ENCODE measurements at places on chromosomes 1 and 21.

DNA sequence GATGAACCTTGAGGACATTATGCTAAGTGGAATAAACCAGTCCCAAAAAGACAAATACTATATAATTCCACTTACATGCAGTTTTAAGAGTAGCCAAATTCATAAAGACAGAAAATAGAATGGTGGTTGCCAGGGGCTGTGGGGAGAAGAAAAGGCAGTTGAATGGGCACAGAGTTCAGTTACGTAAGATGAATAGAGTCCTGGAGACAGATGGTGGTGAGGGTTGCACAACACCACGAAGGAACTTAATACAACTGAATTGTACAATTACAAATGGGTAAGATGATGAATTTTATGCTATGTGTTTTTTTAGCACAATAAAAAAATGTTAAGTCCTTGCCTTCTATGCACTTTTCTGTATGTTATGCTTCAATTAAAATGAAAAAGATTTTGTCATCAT lies 66.6 kb downstream of the CD34 start:
- no peak for DNase-seq

GRCh38 chr1:215082532-215083382 lies at the start of gene KCNK2:
KCNK2 (plus strand) TSS chr1:215082737; CDS start chr1:215083386, 649 bp downstream.
- DNase-seq = no peak

DNA sequence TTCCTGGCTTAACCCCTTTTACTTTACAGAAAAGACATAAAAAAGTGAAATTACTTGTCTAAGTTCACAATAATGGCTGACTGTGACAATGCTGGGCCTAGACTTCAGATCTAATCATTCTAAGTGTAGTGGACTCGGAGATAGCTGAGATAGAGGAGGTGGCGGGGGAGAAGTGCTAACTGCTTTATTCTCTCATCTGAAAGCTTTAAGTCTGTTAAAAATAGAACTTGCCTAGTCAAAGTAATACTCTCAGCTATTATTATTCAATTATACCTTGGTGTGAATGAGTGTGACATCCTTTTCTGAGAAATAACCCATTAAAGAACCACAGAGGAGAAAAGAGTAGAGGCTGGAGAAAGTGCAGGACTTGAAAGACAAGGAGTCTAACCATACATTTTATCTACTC lies 96.1 kb upstream of the OLIG2 start:
- DNase-seq = no peak

DNA sequence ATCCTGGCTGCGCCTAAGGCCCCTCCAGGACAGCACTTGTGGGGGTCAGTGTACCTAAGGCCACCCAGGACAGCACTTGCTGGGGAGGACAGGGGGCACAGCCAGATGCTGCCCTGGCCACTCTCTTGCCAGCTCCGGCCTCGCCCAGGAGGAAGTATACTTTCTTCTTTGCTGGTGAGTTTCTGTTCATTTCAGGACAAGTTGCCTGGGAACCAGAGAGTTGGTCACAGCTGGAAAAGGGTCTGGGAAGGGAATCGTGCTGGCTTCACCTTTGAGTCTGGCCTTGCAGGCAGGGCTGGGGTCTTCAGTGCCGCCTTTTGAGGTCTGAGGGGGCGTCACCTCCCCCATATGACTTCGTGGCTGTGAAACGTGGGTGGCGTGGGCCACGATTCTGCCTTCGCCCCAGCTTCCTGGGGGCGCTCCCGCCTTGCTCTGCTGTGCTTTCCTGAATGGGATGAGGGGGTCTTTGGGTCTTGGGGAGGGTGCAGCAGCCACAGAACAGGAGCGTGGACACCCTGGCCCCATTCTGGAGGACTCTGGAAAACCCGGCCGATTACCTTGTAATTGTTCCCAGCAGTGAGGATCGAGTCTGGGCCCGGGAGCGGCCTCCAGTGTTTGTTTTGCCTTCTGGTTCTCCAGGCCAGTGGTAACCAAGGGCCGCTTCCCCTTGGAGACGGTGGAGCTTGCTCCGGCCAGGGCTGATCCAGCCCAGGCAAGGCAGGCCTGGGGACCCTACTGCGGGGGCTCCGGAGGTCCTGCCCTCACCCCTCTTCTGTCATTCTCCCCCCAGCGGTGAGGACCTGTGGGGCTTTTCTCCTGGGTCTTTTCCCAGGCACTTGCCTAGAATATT lies 45.9 kb downstream of the SPSB1 start:
- DNase-seq = no peak

DNA sequence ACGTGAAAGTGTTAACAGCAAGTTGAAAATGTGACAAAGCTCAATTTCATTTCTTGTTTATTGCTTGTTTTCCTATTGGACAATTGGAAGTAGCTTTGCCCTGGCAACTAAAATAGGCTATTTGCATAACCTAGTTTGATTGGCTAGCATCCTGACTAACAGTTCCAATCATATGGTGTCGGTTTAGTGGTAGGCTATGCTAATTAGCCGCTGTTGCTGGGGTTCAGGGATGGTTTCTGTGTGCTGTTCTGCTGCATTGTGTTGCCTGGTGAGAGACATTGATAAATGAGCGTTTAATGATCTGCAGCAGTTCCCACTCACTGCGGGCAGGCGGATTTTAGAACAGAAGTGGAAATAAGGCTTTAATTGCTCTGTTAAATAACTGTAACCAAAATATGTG lies 68.5 kb downstream of the DYRK1A start:
- no peak for DNase-seq

GRCh38 chr1:89112871-89113613 lies 12.9 kb downstream of the GBP2 start:
- no peak for DNase-seq

- DNase-seq = no peak
Measured at GRCh38 chr1:186500804-186501203, 39.9 kb upstream of the PDC start.

- no peak for DNase-seq
Measured at GRCh38 chr1:196515904-196516303, 92.3 kb downstream of the KCNT2 start.

DNA sequence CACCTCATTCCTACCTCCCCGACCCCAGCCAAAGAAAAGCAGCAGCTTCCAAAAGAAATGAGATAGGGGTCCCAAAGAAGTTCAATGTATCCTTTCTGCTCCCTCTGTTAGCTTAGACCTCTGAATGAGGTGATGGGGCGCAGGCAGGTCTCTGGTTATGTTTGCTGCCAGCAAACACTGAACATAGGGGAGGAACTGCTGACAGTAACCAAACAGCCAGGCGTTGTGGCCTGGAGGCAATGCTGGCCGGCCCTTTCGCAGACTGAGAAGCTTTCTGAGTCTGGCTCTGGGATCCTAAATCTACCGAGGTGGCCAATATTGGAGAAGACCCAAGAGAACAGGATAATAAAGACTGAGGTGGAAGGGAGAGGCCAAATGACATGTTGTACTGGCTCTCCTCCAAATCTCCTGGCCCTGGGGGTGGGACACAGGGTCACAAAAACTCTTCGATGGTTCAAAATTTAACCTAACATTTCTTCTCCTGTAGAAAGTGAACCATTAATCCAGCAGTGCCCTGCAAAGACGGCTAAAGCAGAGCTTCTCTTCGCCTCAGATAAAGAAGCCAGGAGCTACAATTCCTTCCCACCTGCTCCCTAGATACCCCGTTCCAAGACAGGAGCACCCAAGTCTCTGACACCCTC lies 19.6 kb downstream of the SSR2 start:
- no peak for DNase-seq

GRCh38 chr1:78377356-78377928 lies 113.3 kb upstream of the PTGFR start:
- no peak for DNase-seq

GRCh38 chr1:203199816-203200571 lies 13.5 kb upstream of the CHI3L1 start:
- DNase-seq = no peak

DNA sequence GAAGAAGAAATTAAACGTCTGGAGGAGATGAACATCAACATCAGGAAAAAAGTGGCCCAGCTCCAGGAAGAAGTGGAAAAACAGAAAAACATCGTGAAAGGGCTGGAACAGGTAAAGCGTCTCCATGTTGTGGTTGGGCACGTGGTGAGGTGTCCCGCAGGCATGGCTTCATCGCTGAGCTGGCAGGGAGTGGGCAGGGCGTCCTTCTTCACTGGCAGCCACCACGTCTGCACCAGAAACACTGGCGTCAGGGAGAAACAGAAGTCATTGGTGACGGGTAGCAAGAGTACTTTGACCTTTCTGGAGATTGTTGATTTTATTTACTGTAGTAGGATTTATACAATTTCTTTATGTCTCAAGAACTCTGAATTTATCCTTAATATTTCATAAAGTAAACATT lies 59.0 kb upstream of the DIP2A start:
- DNase-seq = no peak

DNA sequence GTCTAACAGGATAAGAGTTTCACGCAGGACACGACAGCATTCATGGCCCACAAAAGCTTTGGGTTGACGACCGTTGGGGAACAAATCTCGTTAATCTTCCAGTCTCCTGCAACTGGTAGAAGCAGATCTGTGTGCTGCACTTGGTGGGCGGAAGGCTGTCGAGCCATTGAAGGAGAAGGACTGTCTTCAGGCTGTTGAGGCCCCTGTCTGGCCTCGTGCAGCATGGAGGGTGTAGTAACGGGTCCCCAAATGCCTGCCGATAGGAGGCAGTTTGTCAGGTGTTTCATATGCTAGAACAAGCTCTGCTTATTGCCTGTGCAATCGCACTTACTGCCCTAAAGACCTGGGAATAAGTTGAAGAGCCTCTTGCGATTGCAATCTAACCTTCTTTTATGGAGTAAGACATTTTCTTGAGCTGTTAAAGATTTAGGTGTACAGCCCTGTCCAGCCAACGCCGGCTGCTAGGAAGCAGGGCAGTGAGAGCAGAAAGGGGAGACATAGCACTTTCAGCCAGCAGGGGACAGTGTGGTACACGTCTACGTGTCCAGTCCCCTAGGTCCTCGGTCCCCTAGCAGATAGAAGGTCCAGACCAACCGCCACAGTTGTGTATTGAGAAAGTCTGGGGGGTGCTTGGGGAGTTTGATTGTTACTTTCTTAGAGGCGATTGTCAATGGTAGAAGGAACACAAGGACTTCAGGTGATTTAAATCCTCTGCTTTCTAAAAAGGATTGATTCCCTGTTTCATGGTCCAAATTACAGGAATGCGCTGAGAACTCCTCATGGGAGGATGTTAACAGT lies 102.3 kb upstream of the TMPRSS2 start:
- DNase-seq = no peak

DNA sequence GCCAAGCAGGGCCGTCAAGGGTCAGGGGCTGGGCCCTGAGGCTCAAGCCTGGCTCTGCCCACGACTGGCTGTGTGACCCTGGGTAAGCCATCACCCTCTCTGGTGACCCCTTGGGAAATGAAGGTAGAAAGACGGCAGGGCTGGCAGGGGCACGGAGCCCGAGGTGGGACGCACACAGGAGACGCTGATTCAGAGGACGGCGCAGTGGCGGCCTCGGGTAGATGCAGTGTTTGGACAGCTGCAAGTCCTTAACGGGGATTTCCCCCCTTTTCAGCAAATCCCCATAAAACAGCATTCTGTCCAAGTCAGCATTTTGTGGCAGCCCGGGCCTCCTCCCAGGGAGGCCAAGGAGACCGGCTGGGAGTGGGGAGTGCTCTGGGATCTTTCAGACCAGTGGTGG lies 16.7 kb downstream of the COL8A2 start:
- no peak for DNase-seq

- no peak for DNase-seq
Measured at GRCh38 chr21:42993051-42993712, 18.8 kb downstream of the PKNOX1 start.

- no peak for DNase-seq
Measured at GRCh38 chr1:200901796-200902444, 7.2 kb downstream of the INAVA start.

- no peak for DNase-seq
Measured at GRCh38 chr1:15500184-15501178, 23.5 kb downstream of the CASP9 start.

GRCh38 chr1:17437260-17437579 lies 2.3 kb downstream of the RCC2 start:
- no peak for DNase-seq

GRCh38 chr1:85850238-85850637 lies 142.0 kb upstream of the ZNHIT6 start:
- DNase-seq = no peak

DNA sequence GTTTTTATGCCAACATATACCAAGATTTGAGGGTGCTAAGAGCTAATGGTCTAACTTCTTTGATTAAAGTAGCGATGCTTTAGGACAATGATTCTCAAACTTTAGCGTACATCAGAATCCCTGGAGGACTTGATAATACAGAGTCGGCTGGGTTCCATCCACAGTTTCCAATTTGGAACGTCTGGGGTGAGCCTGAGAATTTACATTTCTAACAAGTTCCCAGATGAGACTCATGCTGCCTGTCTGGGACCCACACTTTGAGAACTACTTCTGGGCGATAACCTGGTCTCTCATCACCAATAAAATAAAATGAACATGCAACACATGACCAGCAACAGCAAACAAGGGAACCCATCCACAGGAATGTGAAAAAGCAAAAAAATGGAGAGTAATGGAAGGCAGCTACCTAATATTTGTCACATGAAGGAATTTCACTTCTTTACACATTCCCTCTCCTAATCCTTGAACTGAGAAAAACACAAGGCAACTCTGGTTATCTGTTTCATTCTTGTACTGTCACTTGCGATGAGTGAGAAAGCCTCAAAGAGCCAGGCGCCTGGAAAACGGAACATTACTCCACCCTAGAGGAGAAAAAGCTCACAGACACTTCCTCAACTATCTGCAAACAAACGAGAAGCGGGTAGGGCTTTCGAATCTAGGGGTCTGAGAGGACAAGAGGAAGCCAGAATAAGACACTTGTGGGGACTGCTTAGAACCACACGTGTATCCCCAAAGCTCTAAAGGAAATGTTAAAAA lies 14.0 kb downstream of the HSF2BP start:
- no peak for DNase-seq

GRCh38 chr1:179599623-179600249 lies 8.1 kb downstream of the TDRD5 start:
- no peak for DNase-seq

DNA sequence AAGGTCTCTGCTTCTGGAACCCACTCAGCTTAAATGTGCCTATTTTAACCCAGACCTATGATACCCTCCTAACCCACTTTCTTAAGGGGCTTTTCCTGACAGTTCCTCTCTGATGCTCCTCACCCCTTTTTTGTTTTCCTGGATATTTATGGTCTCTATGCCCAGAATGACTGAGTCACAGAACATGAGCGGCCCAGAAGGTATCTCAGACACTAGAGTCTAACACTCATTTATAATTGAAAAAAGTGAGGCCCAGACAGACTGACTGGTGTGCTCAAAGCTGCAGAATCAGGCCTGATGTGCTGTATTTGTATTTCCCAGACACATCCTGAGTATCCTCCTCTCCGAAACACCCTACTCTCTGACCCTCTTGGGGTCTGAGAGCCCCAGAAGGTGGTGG lies 44.0 kb downstream of the LRRC71 start:
- no peak for DNase-seq

DNA sequence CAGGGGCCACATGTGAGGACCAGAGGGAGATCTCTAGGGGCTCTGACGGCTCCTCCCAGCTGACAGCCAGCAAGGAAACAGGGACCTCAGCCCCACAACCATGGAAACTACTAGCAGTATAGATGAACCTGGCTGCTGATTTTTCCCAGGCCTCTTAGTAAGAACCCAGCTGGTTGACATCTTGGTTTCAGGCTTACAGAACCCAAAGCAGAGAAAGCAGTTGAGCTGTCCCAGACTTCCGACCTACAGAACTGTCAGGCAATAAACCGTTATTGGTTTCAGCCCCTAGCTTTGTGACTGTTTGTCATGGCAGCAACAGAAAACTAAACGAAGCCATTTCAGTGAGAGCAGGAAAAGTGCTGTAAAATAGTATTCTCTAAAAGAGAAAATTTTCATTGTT lies 36.4 kb downstream of the ETS2 start:
- DNase-seq = no peak

Measured in activated CD4-positive, alpha-beta T cell treated with anti-CD3 and anti-CD28 coated beads for 24 hours (primary cell).